ENCODE measurements at places on chromosomes 3 and 15.

DNA sequence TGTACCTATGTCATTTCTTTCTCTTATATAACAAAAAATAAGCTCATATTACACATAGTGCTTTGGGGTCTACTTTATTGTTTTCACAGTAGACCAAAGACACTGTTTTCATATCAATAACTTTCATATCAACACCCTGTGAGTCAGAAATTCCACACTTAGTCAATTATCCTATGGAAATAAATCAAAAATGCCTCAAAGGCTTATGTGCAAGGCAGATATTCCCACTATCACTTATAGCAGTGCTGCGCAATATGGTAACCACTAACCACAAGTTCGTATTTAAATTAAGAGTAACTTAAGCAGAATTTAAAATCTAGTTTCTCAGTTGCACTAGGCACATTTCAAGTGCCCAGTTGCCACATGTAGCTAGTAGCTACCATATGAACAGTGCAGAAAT lies 15.9 kb downstream of the SCG3 start:
- no peak for DNase-seq

- DNase-seq, result no peak
Measured at GRCh38 chr15:66089049-66089448, 164.5 kb downstream of the MEGF11 start.

DNA sequence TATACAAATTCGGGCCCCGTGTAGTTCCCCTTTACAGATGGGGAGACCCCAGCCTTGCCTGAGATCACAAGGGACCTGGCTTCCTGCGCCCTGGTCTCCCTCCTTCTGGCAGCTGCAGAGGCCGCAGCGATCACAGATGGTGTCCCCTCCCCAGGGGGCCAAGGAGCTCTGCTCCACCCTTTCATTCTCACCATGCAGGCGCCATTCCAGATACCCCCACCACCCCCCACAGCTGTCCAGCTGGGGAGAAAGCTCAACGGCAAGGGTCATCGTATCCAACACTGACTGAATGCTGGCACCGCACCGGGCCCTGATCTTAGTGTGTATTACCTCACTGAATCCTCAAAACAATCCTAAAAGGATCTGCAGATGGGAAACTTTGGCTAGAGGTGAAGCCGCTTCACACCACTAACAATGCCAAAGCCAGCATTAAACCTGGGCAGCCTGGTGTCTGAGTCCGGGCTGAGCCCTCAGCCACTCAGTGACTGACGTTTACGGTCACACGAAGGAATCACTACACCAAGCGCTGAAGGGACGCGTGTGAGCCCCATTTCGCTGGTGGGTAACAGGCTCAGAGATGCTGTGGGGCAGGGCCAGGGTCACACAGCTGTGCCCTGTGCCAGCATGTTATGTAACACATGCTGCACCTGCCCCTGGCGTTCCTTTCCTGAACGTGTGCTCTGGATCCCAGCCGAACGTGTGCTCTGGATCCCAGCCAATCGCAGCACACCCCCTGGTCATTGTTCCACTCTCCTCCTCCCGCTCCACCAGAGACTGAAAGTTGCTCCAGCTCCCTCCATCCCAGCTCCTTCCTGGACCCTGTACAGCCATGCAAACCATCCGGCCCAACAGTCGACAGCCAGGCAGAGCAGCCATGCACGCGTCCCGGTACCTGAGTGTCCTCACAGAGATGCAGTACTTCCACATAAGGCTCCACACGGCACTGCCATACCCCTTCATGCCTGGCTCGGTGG lies 51.8 kb downstream of the IQSEC1 start:
- DNase-seq, result no peak

DNA sequence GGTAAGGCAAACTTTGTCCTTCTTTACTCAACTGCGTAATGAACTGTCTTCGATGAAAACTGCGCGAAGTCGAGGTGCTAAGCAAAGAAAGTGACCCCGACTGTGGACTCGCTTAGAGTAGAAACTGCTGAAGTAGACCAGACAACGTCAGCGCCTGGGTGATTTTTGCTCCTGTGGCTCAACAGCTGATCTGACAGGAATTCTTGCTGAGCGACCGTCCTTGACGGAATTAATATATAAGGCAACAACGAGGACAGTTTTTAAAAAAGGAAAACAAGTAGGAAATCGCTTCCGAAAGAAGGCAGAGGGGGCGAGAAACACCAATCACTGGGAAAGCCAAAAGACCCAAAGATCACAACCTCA lies 541 bp downstream of the RPS27L start:
- no peak for DNase-seq

GRCh38 chr3:195236076-195236798 lies 34.7 kb downstream of the XXYLT1 start:
- DNase-seq, result no peak

GRCh38 chr15:70339571-70340493 lies 242.1 kb upstream of the TLE3 start:
- DNase-seq, result peak; percentile 70

DNA sequence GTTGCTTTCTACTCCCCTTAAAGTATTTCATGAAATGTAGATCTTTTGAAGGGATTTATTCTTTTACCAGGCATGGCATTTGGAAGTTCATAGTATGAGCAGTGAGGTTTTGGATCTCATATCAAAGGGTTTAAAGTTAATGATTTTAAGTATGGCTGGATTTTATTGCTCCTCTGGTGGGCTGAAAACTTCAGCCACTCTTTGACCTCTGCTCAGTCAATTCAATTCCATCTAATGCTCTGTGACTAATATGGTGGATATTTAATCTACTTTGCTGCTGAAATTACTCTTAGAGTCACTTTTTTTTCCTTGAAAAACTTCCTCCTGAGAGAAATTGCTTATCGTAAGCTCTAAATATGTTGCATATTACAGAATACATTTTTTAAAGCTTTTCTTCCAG lies 218.6 kb downstream of the NR2F2 start:
- DNase-seq, result no peak

GRCh38 chr3:146250449-146251382 lies at the start of gene PLSCR4:
Gene PLSCR4 (minus strand): TSS chr3:146251105. CDS start chr3:146222071, 29,034 bp downstream.
- DNase-seq, result no peak

- DNase-seq, result no peak
Measured at GRCh38 chr3:154684021-154684420, 254.0 kb upstream of the GPR149 start.

DNA sequence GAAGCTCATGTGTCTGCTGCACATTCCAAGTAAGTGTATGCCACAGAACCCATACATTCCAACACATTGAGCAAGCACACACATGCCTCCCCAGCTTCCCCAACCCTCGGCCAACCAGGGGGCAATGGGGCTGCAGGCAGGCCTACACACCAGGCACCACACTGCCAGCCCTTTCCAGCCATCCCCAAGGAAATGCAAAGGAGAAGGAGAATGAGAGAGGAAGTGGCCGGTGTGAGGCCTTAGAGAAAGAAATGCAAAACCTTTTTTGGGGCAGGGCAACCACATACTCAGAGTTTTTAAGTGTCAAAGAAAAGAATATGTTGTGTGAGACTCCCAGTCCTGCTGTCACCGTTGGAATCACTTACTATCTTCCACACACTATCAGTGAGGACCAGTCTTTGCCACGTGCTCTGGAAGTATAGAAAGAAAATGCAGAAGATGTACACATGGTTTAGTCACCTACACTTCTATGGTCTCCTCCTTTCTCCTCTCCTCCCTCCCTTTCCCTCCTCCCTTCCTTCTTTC lies 11.1 kb downstream of the IGF2BP2 start:
- no peak for DNase-seq

GRCh38 chr3:31853580-31853979 lies 127.5 kb downstream of the OSBPL10 start:
- no peak for DNase-seq

DNA sequence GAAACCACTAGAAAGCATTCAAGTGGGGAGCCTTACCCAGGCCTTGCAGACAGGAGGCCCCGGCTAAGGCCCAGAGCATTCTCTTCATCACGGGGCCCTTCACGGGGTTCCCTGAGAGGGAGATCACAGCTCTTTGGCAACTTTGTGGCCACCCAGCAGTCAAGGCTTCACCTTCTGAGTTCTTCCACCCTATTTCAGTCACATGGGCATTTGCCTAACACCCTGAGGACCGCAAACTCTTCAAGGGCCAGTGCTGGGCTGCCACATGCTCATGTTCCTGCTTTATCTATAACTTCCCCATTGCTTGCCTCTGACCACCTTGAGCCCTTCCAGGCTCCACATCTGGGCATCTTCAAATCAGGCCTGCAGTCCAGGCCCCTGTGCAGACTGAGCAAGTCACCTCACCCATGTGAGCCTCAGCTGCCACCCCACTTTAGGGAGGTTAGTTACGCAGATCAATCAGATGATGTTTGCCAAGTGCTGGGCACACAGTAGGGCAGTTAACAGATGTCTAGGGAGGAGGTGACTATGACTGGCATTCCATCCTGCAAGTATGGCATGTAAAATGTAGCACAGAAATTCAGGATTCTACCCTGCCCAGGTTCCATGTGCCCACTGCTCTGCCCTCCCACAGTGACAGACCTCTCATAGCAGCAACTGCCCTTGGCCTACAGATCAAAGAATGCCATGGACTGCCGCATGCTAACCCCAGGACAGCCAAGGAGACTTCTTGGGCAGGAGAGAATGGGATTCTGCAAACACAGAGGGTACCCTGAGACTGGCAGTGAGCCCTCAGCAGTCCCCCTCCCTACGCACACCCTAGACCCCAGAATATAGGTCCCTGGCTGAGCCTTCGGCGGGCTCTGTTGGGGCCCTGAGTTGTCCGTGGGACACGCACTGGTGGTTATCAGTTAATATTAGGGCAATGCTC lies 37.6 kb upstream of the ZNF710 start:
- DNase-seq, result no peak

GRCh38 chr15:88238618-88239430 lies 17.7 kb downstream of the NTRK3 start:
- no peak for DNase-seq

DNA sequence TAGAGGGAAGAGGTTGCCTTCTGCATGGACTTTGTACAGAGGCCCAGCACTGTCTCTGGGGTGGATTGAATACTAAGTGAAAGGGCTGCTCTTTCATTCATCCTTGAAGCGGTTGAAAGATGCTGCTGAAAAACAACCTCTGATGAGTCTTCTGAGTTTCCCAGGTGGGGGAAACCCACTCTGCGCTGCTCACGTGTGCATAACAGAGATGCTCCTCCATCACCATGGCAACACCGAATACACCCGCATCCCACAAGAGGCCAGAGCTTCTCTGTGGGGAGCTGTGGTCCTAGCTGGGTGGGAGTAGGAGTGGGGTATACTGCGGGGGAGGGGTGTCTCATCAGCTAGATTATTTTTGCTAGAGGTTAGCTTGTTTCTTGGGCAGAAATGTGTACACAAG lies 6.1 kb upstream of the SYN2 start:
- no peak for DNase-seq

DNA sequence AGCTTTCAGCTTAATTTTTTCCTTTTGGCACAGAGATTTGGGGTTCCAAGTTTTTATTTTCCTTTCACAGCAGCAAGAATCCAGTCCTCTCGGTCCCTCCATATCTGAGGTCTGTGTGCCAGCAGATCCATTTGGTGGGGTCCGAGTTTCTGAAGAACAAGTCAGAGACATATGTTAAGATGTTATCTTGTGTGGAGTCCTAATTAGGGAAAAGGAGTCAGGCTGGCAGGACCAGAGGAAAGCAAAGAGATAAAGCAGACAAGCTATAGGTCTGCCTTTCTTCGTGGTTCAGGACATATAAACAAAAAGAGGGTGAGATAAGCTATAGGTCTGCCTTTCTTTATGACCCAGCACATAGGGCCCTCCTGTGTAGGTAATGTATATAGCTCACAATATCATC lies 54.9 kb downstream of the TMED3 start:
- DNase-seq, result no peak

- DNase-seq, result no peak
Measured at GRCh38 chr3:36362973-36363372, 17.3 kb upstream of the STAC start.

DNA sequence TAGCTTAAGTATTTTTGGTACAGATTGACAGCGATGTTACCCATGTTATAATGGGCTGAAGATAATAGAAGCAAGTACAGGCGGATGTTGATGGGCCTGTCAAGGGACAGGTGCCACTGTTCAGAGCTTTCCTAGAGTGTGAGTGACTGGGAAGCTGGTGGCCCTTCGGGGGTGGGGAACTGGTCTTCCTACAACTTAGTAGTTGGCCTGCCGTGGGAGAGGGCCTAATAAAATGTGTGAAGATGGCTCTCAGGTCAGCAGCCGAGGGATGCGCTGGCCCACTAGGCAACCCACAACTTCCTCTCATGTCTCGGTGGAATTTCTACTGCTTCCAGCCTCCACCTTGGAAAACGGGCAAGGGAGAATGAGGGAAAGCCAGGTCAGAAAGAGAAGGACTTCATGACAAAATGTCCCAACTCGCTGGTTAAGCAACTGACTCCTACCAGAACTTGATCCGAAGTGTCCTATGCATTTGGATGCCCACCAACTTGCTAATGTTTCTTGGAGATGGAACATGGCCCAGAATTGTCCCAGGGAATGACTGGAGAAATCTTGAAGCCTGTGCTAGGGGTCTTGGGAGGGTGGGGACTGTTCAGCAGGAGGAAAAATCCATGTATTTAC lies 1.4 kb downstream of the GYG1 start:
- DNase-seq, result no peak

- DNase-seq, result no peak
Measured at GRCh38 chr3:11724615-11725339, 81.1 kb upstream of the VGLL4 start.

- DNase-seq, result no peak
Measured at GRCh38 chr3:58681863-58682262, 15.3 kb upstream of the FAM3D start.

DNA sequence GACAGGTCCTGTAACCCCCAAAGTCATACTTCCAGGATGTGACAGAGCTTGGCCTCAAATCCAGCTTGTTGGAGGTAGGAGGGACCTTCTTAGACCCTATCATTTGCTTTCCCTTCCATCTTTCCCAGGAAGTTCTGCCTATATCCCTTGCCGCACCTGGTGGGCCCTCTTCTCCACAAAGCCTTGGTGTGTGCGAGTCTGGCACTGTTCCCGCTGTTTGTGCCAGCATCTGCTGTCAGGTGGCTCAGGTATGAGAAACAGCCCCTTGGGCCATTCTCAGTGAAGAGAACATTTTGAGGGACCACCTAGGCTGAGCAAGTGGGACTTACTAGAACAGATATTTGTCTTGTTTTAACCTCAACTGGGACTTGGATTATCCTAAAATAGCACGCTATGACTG lies 1.3 kb downstream of the IL17RE start:
- DNase-seq, result no peak

DNA sequence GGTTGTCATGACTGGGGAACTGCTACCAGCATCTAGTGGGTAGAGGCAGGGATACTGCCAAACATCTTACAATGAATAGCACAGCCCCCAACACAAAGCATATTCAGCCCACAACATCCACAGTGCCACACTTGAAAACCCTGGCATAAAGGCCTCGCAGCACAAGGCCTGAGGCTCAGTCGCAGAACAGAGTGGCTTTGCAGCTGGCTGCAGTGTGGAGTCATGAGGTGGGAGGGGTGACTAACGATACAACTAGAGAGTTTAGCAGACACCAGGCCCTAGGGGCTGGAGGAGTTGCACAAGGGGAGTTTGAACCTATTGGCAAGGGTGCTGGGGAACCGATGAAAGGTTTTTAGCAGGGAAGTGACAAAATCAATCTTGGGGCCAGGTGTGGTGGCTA lies 32.1 kb downstream of the GRK7 start:
- DNase-seq, result no peak

DNA sequence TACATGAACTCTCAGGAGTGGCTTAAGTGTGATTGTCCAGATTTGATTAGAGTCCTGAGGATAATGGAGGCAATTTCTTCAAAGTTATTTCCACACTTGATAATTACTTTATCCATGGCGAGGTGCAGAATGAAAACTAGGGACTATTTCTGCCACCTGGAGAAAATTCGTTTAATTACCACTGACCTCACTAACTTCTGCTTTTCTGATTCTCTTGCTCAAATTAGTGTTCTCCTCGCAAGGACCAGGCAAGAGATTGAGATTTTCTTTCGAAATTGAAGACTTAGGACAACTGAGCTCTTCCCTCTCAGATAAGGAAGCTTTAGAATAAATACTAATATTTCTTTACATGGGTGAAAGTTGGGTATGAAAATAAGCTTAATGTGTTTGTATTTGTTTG lies 135.2 kb downstream of the RYR3 start:
- DNase-seq, result no peak
